ENCODE measurements at places on chromosomes 3 and 15.

DNA sequence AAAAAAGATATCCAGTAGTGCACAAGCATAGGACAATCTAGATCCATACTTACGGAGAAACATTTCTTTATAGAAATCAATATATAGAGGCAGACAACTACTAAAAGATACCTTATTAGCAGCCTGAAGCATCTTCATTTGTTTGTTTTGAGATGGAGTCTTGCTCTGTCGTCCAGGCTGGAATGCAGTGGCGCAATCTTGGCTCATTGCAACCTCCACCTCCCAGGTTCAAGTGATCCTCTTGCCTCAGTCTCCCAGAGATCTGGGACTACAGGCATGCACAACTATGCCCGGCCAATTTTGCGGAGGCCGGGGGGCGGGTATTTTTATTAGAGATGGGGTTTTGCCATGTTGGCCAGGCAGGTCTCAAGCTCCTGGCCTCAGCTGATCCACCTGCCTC, 18.3 kb upstream of the SLMAP start:
- DNase-seq: no peak

GRCh38 chr3:193742628-193743027, 149.6 kb downstream of the OPA1 start:
- no peak for DNase-seq

- no peak for DNase-seq
These were observed at the start of gene SLC28A2 for GRCh38 chr15:45251888-45252287. Gene SLC28A2, plus strand, starts transcription at chr15:45252234. Its CDS starts 982 bp downstream, at chr15:45253216.

GRCh38 chr15:69576035-69576526, 123.5 kb downstream of the RPLP1 start:
- peak; percentile 55 for DNase-seq

GRCh38 chr15:87365186-87365585, 891.4 kb downstream of the NTRK3 start:
- DNase-seq: no peak

GRCh38 chr3:100401674-100402041, 319 bp downstream of the LNP1 start:
- peak; percentile 38 for DNase-seq

GRCh38 chr3:184580376-184580775, 18.8 kb downstream of the EPHB3 start:
- DNase-seq: no peak

DNA sequence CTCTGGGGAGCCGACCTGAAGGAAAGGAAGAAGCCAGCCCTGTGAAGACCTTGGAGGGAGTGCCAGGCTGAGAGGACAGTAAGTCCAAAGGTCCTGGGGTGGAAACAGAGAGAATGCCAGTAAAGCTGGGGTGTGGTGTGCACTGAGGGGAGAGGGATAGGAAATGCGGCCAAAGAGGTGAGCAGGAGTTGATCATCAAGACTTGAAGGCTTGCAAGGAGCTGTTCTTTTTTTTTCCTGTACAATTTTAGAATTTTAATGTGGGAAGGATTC, 73.8 kb downstream of the SYNPR start:
- no peak for DNase-seq

- DNase-seq: no peak
These were observed 326.9 kb downstream of the UACA start for GRCh38 chr15:70436428-70436827.

GRCh38 chr3:72658466-72659100, 189.7 kb downstream of the SHQ1 start:
- DNase-seq: no peak

GRCh38 chr3:186989429-186989828, 59.1 kb downstream of the ST6GAL1 start:
- DNase-seq: no peak

GRCh38 chr3:148975696-148976095, 15.6 kb upstream of the GYG1 start:
- DNase-seq: no peak

DNA sequence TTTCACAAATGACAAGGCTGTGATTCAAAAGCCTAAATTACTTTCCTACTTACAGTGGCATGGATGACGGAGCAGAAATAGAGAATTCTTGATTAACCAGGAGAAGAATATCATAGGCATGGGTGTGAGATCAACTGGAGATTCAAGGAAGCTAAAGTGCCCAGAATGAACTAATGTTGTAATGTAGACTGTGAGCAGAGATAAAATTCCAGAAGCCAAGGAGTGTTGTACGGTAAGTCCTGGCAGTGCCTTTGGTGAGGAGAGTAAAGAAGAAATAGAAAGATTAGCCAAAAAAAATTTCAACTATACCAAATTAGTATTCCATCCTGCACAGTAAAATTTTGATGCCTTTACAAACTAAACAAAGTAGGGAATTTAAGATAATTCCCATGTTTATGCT, 75.9 kb downstream of the ZBTB20 start:
- no peak for DNase-seq

GRCh38 chr15:34047893-34048775, 9.1 kb upstream of the AVEN start:
- no peak for DNase-seq

DNA sequence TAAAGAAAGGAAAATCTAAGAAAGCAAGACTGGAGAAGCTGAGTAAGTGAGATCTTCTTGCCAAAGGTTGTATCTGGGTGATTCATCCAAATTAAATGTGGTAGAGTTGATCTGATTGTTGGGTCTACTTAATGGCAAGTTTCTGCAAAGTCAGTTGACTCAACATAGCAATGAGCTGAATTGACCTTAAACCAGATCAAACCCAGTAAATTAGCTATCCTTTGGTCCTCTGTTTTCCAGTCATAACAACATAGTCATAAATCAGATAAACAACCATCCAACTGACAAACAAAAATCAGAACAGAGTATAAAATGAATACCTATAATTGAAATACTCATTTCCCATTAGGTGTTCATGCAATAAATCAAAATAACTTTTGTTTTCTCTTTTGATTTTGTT, 142.6 kb upstream of the CFAP20DC start:
- no peak for DNase-seq

GRCh38 chr15:90035095-90035839, 34.1 kb downstream of the ZNF710 start:
- no peak for DNase-seq

DNA sequence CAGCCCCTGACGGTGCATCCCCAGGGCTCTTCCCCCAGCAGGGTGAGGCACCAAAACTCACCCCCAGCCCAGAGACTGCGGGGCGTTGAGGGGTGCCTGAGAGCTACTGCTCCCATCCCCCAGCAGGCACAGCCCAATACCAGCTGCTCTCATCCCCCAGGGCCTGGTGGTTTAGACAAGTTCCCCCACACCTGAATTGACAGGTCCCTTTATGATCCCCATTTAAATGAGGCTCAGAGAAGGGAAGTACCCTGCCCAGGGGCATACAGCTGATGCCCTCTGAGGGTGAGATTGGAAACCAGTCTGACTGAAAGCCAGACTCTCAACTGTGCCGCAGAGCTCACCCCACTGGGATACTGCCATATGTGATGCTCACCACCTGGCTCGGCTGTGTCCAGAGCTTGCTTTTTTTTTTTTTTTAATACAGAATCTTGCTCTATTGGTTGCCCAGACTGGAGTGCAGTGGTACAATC, 20.1 kb downstream of the DUSP7 start:
- no peak for DNase-seq

GRCh38 chr3:25073423-25073822, 354.6 kb upstream of the RARB start:
- DNase-seq: no peak

- no peak for DNase-seq
These were observed 252.2 kb downstream of the GABRG3 start for GRCh38 chr15:27223179-27223578.

GRCh38 chr3:115790759-115791158, 167.4 kb downstream of the GAP43 start:
- DNase-seq: peak; percentile 19

GRCh38 chr15:41408234-41408641, 5.9 kb upstream of the NDUFAF1 start:
- no peak for DNase-seq

- no peak for DNase-seq
These were observed 32.4 kb downstream of the PEAK1 start for GRCh38 chr15:77387365-77388105.

DNA sequence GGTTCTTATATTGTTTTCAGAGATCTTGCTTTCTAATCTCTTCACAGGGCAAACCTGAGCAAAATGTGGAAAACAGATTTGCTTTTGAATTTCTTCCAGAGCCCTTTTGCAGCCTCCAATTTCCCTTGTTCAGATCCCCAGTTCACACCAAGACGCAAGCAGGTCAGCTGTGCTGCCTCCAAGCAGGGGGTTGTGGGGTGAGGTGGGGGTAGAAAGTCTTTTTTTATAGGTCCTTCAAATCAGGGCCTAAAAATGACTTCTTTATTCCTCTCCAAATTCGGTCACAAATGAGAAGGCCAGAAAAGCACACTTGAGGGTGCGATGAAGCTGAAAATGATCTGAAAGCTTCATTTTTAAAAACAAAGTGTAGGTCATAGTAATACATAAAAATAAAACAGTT, 26.3 kb upstream of the AVEN start:
- DNase-seq: no peak

GRCh38 chr3:10949197-10949596, 43.4 kb upstream of the SLC6A1 start:
- no peak for DNase-seq

DNA sequence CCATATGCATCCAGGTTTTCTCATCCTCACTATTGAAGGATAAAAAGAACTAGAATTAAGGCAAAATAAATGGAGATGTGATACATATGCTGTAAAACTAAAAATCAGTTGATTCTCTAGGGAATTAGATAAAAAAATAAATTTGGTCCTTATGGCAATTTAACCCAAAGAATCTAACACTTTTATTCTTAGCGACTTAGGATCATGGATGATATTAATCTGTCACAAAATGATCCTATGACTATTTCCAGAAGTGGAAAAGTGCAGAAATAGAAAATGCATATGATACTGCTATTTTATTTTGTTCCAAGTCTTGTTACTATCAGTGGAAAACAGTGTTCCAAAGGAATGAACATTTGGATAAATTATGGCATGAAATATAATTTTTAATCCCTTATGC, 746.3 kb downstream of the ROBO2 start:
- no peak for DNase-seq

- DNase-seq: no peak
These were observed 616 bp upstream of the IGDCC4 start for GRCh38 chr15:65423150-65423975.

- DNase-seq: no peak
These were observed 38.4 kb upstream of the GALNT15 start for GRCh38 chr3:16136055-16136454.

DNA sequence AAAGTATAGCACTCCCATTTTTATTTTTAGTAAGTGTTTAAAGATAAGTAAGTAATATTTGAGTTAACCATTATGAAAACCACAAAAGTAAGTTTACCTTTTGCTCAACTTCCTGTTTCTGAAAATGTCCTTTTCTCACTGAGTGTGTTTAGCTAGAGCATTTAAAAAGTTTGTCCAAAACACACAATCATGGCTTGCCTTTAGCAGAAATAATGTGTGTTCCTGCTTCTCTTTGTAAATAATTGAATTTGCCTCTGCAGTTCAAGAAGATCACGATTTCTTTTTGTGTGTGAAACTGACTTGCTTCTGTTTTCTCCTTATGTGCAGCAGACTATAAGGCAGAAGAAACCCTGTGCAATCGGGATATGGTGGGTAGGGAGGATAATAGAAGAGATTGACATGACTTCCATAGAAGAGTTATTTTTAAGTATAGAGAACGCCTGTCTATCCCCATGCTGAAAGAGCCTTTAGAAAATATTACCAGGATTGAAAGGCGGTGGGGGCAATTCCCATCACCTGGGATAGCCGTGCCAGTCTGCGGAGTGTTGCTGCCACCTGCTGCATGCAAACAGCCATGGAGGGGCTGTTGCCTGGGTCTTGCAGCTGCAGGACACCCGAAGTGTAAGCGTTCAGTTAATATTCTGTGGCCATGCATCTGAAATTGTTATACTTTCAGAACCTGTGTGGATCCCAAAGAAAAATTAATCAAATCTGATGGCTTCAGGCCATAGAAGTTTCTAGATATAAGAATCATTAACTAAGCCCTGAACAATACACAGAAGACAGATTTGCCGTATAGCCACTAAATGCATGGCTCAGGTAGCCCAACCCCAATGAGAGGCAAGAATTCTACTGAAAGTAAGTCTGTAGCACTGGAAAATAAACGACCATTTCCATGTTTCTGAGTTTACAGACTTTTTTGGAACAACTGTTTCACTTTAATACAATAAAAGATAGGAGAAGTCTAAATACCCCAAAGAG, 2.4 kb upstream of the CD96 start:
- peak; percentile 55 for DNase-seq

- no peak for DNase-seq
These were observed 472.8 kb downstream of the SHQ1 start for GRCh38 chr3:72375237-72376076.

GRCh38 chr3:153295901-153296300, 133.9 kb downstream of the RAP2B start:
- DNase-seq: no peak

DNA sequence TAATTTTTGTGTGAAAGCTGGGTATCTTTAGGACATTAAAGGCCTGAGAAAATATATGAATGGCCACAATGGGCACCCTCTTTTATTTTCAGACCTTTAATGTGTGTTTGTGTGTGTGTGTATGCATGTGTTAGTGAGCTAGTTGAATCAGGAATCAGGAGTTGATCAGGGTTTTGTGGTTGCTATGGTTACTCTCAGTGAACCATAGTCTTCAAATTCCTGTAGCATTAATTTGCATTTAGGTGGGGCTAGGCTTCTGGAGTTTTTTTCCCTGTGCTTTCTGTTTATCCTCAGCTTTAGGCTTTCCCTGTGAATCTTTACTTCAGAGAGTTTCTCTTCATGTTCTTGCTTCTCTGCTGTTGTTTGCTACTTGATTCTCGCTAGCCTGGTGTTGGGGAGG, 122.0 kb upstream of the ONECUT1 start:
- no peak for DNase-seq

- no peak for DNase-seq
These were observed 27.7 kb downstream of the CMSS1 start for GRCh38 chr3:99845331-99845730.

DNA sequence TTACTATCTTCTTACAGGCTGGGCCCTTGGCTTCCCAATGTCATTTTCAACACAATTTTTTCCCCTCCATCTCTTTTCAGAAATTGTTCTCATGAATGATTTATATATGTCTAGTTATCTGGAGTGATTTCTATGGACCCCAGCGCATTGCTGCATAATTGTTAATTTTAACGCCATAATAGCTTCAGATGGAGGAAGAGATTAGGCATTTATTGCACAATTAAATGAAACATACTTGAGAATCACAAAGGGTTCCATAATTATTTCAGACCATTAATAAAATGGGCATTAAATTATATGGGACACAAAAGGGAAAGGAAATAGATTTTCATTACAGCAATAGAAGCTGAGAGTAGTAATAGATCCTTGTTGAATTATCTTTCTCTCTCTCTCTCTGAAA, 70.3 kb upstream of the SOX14 start:
- no peak for DNase-seq

All from T-helper 9 cell (primary cell).